ENCODE measurements at places on chromosomes 1 and 21.

GRCh38 chr1:232629250-232630046 lies 485 bp downstream of the SIPA1L2 start:
- DNase-seq, result peak; percentile 71

DNA sequence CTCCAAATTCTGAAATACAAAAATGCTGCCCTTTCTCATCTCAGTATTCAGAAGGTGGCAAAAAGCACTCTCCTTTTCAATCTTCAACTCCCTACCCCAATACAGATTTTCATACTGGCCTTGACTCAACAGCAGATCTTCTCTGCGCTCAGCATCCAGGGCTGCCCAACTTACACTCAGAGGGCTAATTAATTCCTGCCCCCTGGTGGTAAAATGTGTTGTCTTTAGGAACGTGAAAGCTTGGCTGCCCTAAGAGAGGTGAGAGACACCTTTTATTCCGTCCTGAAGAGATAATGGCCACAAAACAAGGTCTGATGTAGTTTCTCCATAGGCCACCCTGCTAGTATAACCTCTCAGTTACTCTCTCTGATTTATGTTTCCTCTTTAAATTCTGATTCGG lies 25.0 kb downstream of the KRTAP24-1 start:
- DNase-seq, result no peak

- DNase-seq, result no peak
Observed at GRCh38 chr1:34870395-34870794, 10.8 kb upstream of the SMIM12 start.

DNA sequence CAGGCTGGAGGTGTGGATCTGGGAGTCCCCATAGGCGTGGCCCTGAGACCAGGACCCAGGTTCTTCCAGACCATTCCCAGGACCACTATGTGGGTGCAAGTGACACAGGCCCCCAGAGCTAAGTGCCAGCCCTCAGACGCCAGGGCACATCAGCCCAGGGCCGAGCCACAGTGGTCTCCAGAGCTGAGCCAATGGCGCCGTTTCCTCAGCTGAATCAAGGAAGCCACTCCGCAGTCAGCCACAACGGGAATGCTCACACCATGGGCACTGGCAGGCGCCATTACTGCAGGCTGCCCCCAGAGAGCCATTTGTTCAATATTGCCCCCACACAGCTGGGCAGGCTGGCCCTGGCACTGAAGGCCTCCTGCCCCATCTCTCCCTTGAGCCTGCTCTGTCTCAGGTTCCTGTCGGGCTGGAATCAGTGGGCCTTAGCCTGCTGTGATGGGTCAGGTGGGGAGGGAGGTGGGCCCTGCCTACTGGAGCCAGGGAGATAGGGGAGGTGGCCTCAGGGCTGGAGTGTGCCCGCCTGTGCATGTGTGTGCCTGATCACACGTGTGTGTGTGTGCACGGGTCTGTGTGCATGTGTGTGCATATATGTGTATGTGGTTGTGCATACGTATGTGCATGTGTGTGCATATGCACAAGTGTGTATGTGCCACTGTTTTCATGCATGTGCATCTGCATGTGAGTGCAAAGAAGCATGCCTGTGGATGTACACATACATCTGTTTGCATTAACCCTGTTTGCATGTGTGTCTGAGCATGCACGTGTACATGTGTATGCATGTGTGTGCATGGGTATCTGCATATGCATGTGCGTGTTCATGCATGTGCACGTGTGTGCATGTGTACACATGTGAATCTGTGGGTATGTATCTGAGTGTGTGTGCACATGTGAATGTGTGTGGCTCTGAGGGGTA lies 6.1 kb downstream of the GJC2 start:
- peak; percentile 36 for DNase-seq

- peak; percentile 48 for DNase-seq
Observed at GRCh38 chr1:208652296-208653160, 408.3 kb upstream of the PLXNA2 start.

DNA sequence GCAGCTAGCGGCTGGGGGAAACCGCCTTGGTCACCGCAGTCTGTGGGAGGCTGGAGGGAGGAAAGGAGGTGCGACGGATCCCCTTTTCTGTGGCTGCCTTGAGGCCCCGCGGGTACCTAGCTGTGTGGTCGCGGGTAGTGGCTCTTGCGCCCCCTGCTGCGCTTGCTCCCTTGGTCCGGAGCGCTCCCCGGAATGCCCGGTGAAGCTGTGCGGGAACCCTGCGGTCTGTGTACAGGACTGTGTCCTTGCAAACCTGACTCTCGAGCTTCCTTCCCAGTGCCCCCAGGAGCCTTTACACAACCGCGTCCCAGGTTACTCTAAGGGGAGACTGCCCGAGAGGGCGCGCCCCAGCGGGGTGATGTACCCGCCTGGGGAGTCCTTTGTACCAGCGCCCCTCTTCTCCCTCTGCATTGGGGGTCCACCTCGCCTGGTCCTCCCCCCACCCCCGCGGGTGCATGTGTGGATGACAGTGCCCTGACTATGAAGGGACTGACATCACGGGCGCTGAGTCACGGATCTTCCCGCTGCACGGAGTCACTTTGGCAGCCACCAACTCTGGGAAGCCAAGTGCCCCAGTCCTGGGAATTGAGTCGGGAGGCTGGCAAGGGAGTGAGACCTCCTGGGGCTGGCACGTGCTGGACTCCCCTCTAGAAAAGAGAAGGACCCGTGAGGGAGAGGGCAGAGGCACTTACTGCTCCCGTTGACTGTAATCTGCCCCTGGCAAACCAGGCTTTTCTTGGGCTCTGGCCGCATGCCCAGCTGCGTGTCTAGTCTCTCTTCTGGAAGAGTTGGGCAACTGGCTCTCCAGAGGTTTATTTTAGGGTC lies 816 bp downstream of the IL6R start:
- peak; percentile 79 for DNase-seq

GRCh38 chr1:97630948-97631347 lies 289.9 kb downstream of the DPYD start:
- no peak for DNase-seq

DNA sequence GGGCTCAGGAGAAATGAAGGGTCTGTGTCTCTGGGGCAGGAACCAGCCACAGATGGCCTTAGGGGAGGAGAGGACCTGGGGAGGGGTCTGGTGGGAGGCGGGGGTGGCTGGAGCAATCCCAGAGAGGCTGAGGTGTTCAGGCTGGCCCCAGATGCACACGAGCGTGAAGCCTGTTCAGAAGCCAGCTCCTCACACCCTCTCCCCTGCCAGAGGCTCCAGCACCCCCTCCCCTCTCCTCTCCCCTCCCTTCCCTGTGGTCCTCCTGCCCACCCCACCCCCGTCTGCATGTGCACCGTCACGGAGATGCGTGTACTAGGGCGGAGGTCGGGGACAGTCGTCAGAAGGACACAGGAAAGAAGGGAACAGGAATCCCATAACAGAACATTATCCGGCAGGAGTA lies 115.0 kb upstream of the COL6A1 start:
- DNase-seq, result no peak

DNA sequence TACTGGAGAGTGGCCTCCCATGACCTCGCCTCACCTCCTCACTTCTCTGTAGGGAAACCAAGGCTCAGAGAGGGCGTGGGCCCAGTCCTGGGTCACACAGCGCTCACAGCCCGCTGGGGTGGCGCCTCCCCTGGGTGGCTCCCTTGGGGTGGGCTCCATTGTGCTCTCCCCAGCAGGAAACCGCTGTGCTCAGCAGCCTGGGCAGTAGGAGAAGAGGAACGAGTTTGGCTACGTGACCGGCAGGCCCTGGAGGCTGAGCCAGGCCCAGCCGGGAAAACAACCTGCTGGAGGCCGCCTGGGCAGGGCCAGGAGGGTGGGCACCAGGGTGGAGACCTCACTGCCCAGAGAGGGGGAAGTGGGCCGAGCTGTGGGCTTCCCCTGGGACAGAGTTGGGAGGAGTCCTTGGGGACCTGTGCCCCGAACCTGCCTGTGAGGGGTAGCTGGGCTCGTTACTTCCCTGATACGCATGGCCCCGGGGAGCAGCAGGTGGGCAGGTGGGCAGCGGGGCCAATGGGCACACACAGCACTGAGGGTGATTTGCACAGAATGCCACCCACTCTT lies 15.0 kb upstream of the FAM131C start:
- DNase-seq, result no peak

DNA sequence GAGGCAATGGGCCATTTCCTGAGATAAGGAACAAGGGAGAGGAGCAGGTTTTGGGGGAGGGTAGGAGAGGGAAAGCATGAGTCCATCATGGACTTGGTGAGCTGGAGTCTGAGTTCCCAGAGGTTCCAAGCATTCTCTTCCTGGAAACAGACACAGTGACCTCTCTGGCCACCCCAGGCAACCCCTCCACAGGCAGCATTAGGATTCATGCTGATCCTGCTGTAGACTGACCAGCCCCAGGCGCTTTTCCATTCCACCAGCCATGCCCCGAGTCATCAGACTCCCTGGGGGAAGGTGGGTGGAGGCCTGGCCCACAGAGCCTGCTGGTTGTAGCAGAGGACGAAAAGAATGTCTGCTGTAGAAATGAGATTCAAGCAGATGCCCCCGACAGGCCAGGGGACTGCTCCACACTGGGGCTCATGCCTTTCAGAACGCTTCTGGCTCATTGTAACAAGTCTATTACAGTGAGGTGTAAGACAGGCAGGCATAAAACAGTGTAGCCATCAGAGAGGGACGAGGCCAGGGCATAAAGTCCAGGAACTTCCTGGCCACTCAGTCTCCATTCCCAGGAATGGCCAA lies 52.2 kb downstream of the KCND3 start:
- no peak for DNase-seq

DNA sequence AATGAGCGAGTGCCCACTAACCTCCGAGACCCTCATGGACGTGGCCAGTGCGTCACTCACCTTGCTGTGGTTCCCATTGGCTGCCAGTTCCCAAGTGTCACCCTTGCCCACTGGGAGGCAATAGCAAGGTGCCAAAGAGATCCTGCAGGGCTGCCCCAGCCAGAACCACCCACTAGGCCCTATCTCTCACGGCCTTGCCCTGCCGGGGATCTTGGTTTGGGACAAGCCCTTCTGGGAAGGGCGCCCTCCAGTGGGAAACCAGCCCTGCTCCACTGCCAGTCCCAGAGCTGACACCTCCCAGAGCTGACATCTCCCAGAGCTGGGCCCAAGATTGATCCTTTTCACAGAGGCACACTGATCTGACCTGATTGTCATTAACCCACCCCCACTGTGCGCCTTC lies 2.1 kb upstream of the SELENON start:
- DNase-seq, result no peak

DNA sequence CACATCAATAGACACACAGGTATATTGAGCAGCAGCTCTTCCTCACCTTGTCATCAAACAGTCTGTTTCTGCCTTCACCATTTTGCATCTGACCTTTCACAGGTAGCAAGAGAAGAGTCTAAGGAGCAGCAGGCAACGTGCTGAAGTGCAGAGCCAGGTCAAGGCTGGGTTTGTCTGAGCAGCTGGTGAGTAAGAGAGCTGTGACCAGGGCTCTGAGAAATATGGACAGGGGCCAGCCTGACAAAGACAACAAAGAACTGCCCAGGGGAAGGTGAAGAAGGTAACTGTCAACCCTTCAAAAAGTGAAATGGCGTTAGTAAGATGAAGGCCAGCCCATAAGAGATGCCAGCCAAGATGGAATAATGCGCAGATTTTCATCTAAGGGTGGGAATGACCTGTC lies 58.9 kb upstream of the LRRC8D start:
- no peak for DNase-seq

GRCh38 chr1:177596485-177596884 lies 373.4 kb downstream of the SEC16B start:
- no peak for DNase-seq

- no peak for DNase-seq
Observed at GRCh38 chr1:211324992-211325775, 1.4 kb upstream of the TRAF5 start.

DNA sequence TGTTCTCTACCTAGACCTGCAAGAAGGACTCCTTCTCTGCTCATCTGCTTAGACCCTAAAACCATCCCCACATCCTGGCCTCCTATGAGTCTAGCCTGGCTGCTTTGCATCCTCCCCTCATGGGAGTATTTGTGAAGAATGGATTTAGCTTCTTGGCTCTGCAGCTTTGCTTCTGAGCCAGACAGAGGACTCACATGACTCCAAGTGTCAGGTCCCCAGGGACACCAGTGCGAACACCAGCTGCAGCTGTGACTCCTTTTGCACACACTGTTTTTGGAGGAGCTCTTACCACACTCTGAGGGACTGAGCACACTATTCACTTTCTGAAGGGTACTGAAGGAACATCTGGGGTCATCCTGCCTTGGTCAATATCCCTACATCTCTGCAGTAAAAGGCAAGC lies 131.8 kb upstream of the SGIP1 start:
- peak; percentile 46 for DNase-seq

GRCh38 chr1:233704898-233705723 lies 91.2 kb downstream of the KCNK1 start:
- DNase-seq, result no peak

DNA sequence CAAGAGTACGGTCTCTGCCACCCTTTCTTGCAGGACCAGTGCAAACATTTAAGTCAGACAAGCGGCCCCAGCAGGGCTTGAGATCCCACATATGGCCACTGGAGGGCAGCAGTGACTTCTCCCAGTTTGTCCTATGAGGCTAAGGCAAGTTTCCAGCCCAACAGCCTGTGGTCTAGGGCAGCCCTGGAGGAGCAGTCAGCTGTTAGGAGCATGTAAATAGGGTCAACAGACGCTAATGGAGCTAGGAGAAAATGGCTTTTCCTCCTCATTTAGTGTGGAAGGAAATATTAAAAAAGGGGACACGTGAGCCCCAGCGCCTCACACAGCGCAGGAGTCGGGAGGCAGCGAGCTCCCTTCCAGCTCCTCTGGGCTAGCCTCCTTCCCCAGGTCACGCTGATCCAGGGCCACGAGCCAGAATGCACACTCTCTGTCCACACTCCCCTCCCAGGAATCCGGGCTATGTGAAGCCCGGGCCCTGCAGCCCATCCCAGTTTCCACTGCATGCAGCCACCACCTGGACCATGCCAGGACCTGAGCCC lies 95.6 kb downstream of the LAMC2 start:
- peak; percentile 88 for DNase-seq

DNA sequence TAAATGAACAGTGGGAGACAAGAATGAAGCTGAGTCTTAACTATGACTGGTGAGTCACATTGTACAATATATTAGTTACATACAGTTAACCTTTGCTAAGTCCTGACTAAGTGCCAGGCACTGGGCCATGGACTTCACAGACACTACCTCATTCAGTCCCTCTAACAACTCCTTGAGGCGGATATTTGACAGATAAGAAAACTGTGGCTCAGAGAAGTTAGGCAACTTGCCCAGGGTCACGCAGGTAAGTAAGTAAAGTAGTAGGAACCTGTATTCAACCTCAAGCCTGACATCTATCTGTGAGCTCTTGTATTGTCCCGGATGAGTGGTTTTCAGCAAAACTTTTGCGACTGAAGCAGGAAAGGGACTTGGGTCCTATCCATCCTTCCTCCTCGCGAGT lies 62.1 kb downstream of the GNG12 start:
- DNase-seq, result no peak

GRCh38 chr1:42043811-42044210 lies 109.4 kb upstream of the GUCA2B start:
- no peak for DNase-seq

GRCh38 chr1:26029864-26030481 lies 8.4 kb downstream of the EXTL1 start:
- no peak for DNase-seq

DNA sequence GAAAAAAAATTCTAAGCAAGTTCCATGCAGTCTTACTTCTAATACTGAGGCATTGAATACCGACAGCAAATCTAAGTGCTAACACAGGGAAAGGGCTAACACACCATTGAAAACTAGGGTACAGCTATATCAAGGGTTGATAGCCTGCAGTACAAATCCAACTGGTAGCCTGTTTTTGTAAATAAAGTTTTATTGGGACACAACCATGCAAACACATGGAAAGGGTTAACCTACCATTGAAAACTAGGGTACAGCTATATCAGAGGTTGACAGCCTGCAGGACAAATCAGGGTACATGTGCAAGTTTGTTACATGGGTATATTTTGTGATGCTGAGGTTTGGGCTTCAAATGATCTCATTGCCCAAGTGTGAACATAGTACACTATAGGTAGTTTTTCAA lies 212.9 kb downstream of the HIVEP3 start:
- no peak for DNase-seq

All from lower lobe of right lung (tissue), 2 donors.